Type B pancreatic cell (in vitro differentiated cells): ENCODE measurements at places on chromosomes 4 and X.

DNA sequence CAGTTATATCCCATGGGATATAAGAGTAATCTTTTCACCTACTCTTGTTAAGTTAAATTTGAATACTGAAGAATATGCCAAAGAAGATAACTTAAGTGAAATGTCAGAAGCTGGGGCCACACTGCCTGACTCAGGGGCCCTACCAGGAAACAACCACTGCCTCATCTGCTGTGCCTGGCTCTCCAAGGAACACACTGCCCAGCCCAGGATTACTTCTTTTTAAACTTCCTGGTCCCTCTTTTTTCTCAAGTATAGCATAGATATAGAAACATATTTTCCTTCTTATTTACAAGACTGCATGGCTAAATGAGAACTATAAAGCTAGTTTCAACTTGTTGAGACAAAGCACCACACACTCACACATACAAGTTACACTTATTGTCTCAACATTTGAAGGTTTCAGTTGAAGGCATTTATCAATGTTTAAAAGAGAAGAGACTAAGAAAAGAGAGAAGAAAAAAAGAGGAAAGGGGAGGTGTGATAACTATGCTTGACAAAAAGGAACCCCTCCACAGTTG, 45.2 kb downstream of the MAML3 start:
- DNase-seq: no peak

DNA sequence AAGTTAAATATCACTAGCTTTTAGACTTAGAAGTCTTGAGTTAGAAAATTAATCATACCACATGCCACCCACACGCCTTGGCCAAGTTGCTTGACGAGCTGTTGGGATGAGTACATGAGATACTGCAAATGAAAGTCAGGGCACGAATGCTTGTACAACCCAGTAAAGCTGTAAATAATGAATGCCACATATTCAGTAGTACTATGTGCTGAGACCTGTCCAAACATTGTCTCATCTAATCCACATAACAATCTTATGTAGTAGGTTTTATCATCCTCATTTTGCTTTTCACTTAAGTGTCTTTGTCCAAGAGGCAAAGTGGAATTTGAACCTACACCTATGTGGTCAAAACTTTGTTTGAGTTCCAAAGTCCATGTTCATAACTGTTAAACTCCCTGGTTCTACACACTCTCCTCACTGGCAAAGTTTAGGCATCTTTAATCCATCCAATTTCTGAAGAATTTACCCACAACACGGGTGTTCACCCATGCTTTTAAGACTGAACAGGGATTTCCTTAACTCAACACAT, 74.1 kb downstream of the LDB2 start:
- DNase-seq: no peak

- DNase-seq: no peak
Observed at GRCh38 chrX:5823903-5824302, 404.8 kb downstream of the NLGN4X start.

DNA sequence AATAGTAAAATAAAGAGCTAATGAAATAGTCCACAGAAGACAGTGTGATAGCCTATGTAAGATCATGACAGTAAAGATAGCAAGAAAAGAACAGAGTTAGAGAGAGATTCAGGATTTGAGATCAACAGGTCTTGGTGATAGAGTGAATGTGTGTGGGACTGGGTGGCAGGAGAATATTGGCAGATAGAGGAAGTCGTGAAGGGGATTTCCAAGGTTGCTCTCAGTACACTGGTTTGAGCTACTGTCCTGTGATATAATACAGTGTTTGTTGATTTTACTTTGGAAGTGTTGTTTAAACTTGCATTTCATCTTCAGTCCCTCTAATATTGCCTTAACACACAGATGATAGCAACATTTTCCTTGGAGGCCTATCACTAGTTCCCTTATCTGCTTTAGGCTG, 44.1 kb downstream of the DTHD1 start:
- no peak for DNase-seq

DNA sequence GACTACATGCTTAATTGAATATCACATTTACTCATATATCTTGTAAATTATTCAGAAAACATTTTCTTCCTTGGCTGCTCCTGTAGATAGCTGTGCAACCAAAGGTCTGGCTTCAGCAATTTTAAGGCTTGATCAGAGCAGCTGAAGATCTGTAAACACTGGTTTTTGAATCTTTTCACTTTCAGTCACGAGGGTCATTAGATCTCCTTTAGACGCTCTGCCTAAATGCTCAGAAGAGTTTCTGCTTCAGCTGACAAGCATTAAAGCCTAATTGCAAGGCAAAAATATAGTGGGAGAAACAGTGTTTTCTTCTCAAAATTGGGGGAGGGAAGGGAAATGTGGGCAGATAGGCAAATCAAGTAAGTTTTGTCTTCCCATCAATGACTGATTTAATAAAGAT, 25.7 kb downstream of the TRPC5 start:
- no peak for DNase-seq

DNA sequence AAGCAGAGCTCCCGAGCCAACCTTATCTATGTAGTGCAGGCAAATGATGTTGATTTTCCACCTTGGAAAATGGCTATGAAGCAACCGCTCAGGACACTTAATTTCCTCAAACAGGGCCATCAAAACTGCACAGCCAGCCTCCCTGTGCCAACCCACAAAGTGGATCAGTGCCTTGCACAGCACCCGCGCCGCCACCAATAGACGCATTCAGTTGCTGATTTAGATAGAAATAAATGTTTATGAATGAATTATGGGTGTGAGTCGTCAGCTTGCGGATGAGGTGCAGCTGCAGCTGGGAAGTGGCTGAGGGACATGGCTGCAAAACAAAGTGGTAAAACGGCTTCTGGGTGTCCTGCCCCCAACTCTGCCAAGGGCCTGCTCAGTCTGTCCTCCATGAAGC, 47.0 kb downstream of the SOD3 start:
- DNase-seq: no peak

- DNase-seq: no peak
Observed at GRCh38 chr4:25637581-25638220, 17.9 kb upstream of the SLC34A2 start.

GRCh38 chr4:126215759-126216158, 901.0 kb downstream of the FAT4 start:
- DNase-seq: no peak

DNA sequence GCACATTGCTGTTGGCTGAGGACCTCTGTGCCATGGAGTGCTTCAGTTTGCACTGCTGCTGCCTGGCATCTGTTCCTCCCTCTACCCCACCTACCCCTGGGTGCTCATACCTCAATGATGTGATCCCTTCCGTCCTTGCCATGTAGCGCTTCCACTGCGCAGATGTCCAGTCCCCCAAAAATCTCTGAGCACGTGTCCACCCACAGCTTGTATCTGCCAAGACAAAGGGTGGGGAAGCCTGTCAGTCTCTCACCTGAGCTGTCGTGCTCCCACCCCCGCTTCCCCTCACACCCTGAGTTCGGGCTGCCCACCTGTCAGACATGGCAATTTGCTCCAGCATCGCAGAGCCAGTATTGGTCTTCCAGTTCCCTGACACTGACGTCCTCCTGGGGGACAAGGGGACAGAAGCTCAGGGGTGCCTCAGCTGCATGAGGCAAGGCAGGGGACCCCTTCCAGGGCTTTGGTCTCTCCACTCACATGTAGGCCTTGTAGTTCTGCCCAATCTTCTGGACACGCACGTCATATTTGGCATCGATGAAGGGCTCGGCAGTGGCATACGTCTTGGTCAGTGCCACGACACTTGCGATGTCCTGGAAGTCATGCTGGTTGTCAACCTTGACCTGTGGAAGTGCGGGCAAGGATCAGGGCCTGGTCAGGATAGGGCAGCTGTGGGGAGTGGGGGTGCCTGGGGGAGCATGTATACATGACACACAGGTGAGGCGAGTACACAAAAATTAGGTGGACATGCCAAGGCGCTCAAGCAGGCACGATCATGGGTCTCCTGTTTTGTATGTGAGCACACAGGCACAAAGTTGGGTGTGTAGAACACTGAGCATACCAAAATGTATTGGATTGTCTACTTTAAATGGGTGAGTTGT, 6.0 kb upstream of the TIMP1 start:
- no peak for DNase-seq

DNA sequence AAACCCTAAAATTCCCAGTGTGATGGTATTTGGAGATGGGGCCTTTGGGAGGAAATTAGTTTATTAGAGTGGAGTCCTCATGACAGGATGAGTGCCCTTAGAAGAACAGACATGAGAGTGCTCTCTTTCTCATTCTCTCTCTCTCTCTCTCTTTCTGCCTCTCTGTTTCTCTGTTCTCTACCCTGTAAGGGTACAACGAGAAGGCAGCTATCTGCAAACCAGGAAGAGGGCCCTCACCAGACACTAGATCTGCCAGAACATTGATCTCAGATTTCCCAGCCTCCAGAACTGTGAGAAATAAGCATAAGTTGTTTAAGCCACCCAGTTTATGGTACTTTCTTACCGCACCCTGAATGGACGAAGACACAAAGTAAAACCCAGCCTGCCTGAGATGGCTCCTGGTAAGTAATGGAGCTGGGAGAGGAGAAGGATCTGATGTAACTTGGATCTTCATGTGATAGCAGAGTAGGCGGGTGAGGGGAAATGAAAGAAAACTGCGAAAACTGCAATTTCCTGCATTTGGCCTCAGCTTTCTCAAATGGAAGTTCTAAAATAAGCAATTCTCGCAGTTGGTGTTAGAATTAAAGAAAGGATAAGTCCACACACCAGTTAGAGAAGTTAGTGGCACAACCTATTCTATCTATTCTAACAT, 8.7 kb upstream of the CDS1 start:
- no peak for DNase-seq

- DNase-seq: no peak
Observed at GRCh38 chr4:81404741-81405140, 67.0 kb downstream of the RASGEF1B start.

GRCh38 chr4:70754470-70754869, 32.7 kb downstream of the RUFY3 start:
- no peak for DNase-seq

DNA sequence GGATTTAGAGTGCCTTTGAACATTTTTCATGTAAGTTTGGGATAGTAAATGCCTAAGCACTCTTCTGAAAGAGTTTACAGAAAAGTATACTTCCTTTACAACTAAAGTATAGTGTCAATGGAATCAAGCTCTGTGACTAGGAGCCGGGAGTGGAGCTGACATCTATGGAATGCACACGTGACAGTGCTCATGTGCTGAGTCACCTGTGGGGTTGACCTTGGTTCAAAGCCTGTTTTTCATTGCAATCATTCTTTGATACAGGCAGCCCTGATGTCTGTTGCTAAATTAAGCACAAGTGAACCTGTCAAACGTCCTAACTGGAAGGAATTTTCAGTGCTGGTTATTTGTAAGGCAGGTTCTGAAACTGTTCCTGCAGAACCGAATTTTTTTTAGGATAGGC, 82.5 kb downstream of the GPAT3 start:
- DNase-seq: no peak

DNA sequence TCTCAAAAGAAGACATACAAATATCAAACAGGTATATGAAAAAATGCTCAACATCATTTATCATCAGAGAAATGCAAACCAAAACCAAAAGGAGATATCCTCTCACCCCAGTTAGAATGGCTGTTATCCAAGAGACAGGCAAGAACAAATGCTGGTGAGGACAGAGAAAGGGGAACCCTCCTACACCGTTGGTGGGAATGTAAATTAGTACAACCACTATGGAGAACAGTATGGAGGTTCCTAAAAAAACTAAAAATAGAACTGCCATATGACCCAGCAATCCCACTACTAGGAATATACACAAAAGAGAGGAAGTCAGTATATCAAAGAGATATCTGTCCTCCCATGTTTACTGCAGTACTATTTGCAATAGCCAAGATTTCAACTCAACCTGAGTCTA, 83.5 kb downstream of the CDS1 start:
- DNase-seq: no peak

- DNase-seq: no peak
Observed at GRCh38 chr4:166003811-166004210, 130.8 kb downstream of the TLL1 start.
